CD4-positive, alpha-beta T cell treated with Interleukin-17A for 4 hours (primary cell): ENCODE measurements at places on chromosomes 5 and 9.

DNA sequence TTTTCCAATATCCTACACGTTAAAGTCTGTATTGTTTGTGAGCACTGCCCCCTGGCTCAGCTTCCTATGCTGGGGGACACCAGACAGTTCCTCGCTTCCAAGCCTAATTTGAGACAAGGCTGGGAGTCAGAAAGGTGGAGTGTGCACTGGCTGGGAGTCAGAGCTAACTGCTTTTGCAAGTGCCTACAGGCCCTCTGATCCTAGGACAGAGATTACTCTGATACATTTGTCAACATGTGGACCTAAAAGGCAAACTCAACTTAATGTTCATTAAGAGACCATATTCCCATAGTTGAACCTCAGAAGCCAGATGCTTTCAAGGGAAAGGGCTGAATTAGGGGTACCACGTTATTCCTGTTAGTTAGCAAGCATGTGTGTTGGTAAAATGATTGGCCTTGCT, 80.8 kb downstream of the NIPSNAP3B start:
- no peak for DNase-seq

- no peak for DNase-seq
These were observed 97.8 kb downstream of the TSSK1B start for GRCh38 chr5:113336975-113337374.

DNA sequence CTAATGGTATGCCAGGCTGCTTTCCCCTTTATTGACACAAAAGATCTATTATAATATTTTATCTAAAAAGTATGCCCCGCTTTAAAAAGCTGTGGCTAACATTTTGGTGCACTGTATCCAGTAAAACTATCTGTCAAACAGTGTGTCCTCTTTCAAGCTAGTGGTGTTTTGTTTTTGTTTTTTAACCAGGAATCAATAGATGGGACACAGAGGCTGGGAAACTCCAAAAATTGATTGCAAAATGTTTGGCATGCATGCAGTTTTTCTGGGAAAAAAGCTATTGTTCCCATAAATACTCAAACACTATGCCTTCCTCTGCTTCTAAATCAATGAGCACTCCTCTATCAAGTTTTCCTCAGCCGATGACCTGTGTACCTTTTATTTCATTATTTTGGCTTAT, 34.3 kb upstream of the PDZD2 start:
- no peak for DNase-seq

- DNase-seq: no peak
These were observed 22.3 kb upstream of the EGFL7 start for GRCh38 chr9:136640171-136641111.

DNA sequence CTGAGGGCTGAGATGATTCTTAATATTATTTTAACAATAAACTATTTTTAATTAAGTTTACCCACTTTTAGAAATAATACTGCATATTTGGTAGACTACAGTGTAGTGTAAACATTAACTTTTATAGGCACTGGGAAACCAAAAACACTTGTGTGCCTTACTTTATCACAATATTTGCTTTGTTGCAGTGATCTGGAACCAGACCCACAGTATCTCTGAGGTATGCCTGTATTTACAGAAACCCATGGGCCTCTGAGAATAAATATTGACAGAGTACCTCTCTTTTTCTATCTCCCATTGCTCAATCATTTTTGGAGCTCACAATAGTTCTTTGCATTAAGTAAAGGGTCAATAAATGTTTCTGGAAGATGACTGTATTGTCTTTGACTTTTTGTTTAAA, 73.3 kb downstream of the SLCO4C1 start:
- DNase-seq: no peak

GRCh38 chr5:4189317-4189716, 593.7 kb downstream of the IRX1 start:
- DNase-seq: no peak

DNA sequence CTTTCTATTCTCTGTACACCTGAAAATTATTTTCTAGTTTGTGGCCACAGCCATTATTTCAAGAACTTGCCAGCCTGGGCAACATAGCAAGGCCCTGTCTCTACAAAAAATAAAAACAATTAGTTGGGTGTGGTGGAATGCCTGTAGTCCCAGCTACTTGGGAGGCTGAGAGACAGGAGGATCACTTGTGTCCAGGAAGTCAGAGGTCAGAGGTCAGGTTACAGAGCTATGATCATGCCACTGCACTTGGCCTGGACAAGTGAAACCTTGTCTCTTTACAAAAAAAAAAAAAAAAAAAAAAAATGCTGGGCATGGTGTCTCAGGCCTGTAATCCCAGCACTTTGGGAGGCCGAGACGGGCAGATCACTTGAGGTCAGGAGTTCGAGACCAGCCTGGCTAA, 58.3 kb downstream of the HMGCR start:
- DNase-seq: no peak

GRCh38 chr5:113917997-113918396, 404.5 kb downstream of the YTHDC2 start:
- no peak for DNase-seq

DNA sequence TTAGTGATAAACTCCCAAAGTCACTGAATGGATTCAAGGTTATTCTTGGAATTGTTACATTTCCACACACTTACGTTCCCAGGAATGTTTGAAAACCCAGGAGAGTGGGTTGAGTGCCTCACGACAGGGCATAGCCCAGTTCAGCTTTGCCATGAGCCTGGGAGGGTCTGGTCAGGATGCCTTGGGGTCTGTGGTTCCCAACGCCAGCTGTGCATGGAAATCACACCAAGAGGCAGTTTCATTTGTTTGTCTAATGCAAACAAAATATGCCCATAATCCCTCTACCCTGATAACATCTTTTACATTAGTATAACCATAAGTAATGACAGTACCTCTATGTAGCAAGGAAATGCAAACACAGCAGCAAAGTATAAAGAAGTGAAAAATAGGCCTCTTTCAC, 25.3 kb upstream of the MSX2 start:
- DNase-seq: no peak

DNA sequence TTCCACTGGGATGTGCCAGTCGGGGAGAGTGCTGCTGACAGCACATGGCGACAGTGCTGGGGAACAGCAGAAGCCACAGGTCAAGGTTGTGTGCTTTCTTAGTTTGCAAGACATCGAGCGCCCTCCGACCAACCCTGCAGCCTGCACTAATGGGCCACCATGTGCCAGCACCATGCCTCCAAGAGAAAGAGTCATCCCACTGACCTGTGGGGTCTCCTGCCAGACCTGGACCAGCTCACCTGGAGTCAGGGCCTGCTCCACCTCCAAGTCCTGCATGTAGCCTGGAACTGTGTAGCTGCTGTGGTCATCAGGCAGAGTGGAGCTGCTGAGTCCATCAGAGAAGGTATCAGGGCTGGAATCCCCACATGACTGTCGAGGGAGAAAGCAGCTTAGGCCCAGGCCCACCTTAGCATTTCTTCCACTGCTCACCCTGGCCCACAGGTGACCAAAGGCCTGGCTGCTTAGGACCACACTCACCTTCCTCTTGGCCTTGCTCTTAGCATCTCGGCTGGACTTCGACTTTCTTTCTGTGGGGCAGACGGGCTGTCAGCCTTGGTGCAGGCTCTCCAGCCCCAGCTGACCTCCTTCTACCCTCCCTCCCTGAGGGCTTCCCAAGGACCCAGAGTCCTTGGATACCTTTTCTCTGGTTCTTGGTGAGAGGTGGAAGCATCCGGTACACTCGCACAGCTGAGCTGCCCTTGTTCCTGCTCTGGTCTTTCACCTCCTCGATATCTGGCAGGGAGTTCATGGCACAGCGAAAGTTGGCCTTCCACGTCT, 4.1 kb downstream of the IRF1 start:
- peak; percentile 4 for DNase-seq

DNA sequence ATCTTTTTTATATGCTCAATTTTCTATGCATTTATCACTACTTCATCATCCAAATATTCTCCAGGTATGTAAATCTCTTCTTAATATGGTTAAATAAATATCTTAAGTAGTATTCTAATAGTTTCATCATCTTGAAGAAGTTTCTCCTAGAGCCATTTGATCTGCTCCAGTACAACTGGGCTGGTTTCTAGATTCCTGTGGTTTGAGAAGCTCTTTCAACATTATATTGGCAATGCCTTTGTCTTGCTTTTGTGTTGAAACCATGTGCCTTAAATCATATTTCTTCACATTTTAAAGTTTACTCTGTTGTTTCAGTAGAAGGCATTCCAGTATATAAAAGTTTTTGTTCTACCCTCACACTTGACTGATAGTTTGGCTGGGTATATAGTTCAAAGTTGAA, 27.6 kb downstream of the MBLAC2 start:
- DNase-seq: no peak

- no peak for DNase-seq
These were observed 457.6 kb upstream of the GRAMD2B start for GRCh38 chr5:125965577-125965976.

- no peak for DNase-seq
These were observed 100.7 kb downstream of the PAM start for GRCh38 chr5:102855681-102856388.

- no peak for DNase-seq
These were observed 104.1 kb upstream of the TUT7 start for GRCh38 chr9:86458191-86458855.

- no peak for DNase-seq
These were observed 26.2 kb upstream of the ARSB start for GRCh38 chr5:79011219-79011836.

DNA sequence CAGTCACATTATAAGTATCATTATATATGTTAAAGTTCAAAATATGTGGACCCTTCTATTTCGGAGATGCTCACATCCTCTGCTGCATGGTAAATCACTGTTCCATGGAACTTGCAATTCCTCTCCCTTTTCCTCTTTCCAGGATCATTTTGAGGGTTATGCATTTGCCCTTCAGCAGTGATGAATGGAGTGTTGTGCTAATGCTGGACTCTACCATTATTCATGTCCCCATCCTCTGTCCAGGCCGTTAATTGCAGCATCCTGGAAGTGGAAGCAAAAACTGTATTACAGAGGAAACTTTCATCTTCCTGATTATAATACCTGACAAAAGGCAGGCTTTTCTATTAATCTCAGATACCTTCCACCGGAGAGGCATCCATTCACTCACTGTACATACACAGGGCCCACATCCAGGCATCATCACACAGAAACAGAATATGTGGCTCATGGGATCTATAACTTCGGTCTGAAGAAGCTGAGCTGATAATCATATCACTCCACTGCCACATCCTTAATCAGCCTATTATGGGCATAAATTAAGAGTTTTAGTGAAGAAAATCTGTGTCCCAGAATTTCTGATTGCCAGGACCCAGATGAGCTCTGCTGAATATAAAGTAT, 65.0 kb upstream of the ACO1 start:
- no peak for DNase-seq

GRCh38 chr5:74367241-74367733, 273.2 kb downstream of the ENC1 start:
- DNase-seq: no peak

DNA sequence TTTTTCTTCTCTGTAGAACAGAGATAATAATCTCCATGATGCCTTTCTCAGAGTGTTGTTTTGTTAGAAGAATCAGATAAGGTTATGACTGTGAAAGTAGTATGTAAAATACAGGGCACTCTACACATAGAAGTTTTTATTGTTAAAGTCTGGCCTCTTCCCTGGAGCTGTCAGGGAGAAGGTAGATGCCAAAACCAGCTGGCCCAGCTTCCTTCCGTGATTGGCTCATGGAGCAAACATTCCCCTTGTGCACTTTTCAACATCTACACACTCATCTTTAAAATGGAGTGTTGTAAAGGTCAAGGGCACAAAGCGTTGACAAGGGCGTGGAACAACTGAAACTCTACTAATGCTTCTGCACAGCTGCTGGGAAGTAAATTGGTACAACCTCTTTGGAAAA, 7.4 kb upstream of the RNF183 start:
- DNase-seq: no peak

DNA sequence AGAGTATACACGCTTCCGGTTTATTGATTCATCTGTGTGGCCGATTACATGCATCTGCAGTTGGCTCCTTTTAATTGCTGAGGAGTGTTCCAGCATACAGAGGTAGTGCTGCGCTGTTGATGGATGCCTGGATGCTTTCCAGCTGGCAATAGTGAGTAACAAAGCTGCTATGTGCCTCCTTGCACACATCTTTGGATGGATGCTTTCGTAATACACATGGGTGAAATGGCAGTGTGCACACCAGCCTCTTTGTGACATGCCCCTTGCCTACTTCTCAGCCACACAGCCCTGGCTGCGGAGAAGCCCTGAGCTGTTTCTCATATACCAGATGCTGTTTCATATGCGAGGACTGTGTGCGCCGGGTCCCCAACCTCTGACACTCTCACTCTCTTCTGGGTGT, 151.0 kb downstream of the GADD45G start:
- DNase-seq: no peak

DNA sequence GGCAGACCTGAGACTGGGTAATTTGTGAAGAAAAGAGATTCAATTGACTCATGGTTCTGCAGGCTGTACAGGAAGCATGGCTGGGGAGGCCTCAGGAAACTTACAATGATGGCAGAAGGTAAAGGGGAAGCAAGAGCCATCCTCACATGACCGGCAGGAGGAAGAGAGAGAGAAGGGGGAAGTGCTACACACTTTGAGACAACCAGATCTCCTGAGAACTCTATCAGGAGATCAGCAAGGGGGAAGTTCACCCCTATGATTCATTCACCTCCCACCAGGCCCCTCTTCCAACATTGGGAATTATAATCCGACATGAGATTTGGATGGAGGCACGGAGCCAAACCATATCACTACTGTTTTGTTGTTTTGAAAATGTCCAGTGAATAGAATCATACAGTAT, 110.2 kb downstream of the DAPK1 start:
- no peak for DNase-seq

DNA sequence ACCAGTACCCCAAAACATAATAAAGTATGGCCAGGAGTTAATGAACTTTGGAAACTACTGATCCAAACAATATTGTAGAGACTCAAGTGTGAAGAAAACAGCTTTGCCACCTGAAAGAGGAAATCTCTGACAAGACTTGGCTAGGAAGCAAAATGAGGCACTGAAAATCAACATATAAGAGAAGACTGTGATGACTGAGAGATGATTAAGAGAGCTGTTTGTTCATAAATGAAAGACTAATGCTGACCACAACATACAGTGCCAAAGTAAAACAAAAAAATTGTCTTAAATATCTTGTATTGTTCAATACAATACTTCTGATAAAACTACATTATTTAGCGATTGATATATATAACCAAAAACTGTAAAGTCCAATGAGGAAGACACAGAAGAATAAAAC, 7.2 kb downstream of the RC3H2 start:
- DNase-seq: no peak

- DNase-seq: no peak
These were observed 19.3 kb upstream of the F2RL2 start for GRCh38 chr5:76642390-76643040.

- DNase-seq: no peak
These were observed 20.3 kb downstream of the PCSK5 start for GRCh38 chr9:75910731-75911130.
